ENCODE measurements at places on chromosomes 2 and 18.

DNA sequence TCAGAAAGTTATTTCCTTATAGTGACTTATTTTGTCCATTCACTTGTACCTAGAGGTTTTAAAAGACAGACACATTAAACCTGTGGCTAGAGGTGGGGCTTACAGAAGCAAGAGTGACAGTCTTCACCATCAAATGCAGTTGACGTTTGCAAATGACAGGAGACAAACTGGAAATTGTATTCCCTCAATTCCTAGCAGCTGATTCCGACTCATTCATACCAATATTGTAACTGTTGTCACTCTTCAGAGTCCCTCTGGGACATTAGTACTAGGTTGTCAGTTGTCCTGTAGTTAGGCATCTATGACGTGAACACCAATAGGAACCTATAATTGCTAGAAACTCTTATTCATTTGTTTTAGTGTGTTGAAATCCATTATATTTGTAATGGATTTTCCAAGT lies 794.7 kb downstream of the DCC start:
- DNase-seq, result no peak

DNA sequence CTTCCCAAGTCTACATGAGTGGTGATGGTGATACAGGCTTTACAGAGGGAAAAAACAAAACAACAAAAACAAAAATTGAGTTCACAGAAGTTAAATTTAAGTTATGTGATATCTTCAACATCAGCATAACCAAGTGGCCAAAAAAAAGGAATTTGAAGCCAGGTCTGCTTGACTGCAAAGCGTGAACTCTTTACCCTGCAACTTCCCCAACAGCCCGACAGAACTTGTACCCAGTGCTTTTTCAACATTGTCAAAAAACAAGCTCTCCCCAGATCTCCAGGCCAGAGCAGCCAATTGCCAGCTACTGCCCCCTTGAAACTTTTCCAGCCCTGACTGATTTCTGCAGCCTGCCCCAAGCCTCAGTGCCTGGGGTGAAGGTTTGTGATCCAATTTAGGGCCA lies 76.7 kb downstream of the RNF144A start:
- DNase-seq, result no peak

GRCh38 chr2:191178806-191179514 lies 28.2 kb upstream of the STAT4 start:
- no peak for DNase-seq

DNA sequence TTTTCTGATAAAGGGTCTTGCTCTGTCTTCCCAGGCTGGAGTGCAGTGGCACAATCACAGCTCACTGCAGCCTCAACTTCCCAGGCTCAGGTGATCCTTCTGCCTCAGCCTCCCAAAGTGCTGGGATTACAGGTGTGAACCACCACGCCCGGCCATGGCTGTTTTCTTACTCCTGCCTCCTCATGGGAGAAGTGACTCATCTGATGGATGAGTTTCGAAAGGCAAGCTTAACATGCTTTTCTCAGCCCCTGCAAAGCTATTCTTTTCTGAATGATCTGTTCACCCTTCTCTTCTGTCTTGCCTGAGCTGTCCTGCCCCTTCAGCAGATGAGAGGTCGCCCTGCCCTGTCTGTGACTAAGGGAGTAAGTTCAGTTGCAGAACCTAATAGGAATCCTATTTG lies 929 bp upstream of the CREG2 start:
- DNase-seq, result no peak

GRCh38 chr2:235920216-235920865 lies 247.8 kb downstream of the GBX2 start:
- DNase-seq, result no peak

DNA sequence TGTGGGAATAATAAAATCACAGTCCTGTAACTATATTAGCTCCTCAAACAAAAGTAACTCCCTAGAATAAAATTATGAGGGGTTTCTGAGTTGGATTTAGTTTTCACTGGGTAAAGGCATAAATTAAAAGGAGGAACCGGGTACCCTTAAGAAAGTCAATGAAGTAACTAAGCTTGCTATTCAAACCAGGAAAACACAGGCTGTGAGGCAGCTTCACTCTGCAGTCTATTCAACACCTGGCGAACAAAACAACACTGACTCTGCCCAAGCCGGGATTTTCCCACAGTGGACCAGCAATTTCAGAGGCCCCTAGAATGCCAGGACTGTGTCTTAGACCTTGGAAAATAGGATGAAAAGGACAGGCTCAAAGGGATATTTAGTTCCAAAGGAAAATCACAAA lies 24.6 kb upstream of the CREB1 start:
- no peak for DNase-seq

- no peak for DNase-seq
Observed at GRCh38 chr2:25844089-25844488, 34.2 kb downstream of the ASXL2 start.

DNA sequence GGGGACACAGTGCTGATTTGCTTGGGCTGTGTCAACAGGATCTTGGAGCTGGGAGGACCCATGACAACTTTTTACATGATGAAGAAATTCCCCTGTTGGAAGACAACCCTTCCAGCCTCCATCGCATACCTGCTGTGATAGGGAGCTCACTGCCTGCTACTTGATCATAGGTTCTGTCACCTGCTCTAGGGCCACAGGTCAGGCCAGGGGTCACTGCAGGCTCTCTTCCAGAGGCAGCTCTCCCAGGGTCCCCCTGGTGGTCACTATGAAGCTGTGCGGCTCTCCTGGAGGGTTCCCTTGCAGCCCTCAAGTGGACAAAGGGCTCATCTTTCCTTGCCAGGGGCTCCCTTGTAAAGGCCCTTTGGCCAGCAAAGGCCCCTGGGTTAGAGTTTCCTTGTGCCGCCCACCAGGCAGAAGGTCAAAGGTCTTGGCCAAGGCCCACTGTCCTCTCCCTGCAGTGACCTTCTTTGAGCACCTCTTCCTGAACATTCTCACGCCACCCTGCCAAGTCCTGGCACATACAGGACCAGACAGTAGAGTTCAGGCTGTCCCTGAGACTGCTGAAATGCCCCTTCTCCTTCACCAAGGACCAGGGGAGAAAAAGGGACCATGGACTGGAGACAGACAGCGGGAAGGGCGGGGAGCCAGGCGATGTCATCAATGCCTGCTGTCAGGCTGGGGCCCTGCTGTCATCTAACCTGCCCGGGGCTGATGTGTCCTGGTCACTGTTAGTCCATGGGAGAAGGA lies 345.1 kb downstream of the DYSF start:
- no peak for DNase-seq

DNA sequence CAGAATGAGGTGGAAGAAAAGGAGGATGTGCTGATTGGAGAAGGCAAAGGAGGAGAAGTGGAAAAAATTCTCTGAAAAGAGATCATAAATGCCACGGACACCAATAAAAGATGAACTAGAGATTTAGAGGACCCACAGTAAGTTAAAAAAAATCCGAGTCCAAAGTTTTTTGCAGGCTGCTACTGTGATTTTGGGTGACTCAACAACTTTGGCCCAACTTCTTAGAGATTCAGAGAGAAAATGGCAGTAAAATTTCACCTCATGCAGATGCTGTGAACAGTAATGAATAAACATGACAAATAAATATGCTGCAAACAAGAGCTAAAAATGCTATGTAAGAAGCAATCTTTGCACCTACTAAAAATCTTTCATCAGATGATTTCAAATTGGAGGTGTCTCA lies 176.9 kb upstream of the SESTD1 start:
- no peak for DNase-seq

GRCh38 chr2:225069966-225070365 lies 27.7 kb upstream of the DOCK10 start:
- no peak for DNase-seq

DNA sequence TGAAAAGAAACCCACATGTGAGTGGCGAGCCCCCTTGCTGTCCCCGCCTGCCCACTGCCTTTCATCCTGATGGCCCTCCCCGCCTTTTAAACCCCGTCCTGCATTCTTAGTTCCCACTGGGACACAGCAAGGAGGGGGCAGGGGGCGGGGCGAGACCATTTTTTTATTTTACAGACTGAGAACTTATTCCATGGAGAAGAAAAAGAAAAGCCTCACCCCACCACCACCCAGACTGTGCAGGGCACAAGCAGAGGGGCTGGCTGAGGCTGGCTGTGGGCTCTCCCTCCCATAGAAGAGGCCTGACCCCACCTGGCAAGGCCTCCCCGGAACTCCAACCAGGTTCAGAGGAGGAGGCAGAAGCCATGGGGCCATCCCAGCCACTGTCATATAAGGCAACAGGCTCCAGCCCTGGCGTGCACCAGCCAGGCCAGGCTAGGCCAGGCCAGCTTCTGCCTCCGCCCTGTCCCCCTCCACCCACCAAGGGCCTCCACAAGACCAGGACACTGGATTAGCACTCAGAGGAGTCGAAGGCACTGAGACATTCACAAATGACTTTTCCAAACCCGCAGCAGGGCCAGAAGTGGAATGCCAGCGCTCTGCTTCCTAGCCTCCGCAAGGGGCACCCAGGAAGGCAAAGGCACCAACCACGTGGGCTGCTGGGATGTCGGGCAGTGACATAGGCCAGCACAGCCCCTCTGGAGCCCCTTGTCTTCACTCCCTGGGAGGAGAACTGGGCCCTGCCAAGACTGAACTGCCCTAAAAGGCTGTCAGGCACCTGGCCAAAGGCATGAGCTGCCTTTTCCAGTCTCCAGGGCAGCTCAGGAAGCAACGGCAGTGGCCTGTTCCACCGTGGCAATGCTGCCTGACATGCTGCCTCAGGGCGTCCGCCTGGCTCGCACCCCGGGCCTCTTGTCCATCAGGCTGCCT lies 37.5 kb upstream of the SEMA4C start:
- no peak for DNase-seq

GRCh38 chr2:230974096-230974913 lies 21.6 kb upstream of the SPATA3 start:
- DNase-seq, result peak; percentile 77

- DNase-seq, result no peak
Observed at GRCh38 chr2:208256192-208256782, 1.4 kb upstream of the IDH1 start.

DNA sequence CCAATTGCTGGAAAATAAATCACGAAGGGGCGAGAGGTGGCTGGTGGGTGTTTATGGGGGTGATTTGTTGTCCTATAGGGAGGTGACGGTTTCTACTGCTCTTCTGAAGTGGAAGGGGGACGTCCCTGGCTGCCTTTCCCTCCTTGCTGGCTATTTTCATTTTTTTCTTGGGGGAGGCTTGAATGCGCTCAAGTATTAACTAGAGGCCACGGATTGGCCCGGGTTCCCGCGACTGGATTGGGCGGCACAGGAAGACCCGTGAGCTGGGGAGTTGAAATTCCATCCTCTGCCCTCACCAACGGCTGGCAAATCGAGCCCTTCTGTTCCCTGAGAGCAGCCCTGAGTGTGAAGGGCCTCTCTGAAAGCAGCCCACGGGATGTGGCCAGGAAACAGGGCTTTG lies 176.5 kb upstream of the SPRED2 start:
- DNase-seq, result no peak

DNA sequence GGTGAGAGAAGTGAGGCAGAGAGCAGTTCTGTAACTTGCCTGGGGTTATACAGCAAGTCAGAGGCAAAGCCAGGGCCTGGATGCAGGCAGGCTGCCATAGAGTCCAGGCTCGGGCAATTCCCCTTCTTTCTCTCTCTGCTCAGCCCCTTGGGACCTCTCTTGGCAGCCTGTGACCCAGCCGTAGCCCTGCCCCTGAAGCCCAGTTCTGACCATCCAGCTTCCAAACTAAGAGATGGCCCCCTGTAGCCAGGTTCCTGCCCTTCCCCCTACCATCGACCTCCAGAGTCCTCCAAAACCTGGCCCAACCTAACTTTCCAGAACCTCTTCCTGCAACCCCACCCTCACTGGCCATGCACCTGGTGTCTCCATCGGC lies 201.2 kb downstream of the CTIF start:
- no peak for DNase-seq

GRCh38 chr2:136225950-136226835 lies 108.2 kb upstream of the CXCR4 start:
- peak; percentile 69 for DNase-seq

GRCh38 chr2:111121828-111122630 lies 1.3 kb downstream of the BCL2L11 start:
- DNase-seq, result peak; percentile 68

- DNase-seq, result no peak
Observed at GRCh38 chr18:21632393-21632792, 20.3 kb downstream of the SNRPD1 start.

GRCh38 chr2:117835990-117836760 lies 21.7 kb downstream of the DDX18 start:
- peak; percentile 35 for DNase-seq

- no peak for DNase-seq
Observed at GRCh38 chr2:61726456-61727209, 127.2 kb downstream of the FAM161A start.

GRCh38 chr2:220619525-220620220 lies 952.4 kb downstream of the EPHA4 start:
- no peak for DNase-seq

DNA sequence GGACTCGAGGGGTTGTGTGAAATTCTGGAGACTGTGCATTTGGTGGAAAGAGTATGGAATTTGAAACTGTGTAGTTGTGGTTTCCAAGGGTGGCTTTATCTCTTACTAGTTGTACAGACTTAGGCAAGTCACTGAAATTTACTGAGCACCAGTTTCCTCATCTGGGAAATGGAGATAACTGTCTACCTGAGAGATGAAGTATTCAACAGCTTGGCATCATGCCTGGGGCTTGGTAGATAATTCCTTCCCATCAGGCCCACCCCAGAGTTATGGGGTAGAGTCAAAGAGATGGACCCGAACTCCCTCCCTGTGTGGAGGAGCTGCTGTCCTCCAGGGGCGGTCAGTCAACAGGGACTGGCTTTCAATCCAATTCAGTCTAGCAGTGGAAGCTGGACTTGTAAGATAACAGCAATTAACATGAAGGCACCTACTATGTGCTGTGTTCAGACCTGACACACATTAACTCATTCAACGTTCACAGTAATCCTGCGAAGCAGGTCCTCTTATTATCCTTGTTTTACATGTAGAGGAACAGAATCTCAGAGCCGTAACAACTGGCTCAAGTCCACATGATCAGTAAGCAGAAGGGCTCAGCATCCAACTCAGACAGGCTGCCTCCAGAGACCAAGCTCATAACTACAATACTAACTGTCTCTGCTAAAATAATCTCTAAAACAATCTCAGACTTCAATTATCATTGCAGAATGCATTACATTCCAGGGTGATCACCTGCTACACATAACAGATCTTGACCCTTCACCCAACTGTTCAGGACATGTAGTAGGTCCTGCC lies 432.1 kb downstream of the LPIN1 start:
- no peak for DNase-seq
